ENCODE measurements at places on chromosomes 6 and 20.

GRCh38 chr20:33568868-33569801 lies 79.2 kb downstream of the CBFA2T2 start:
- no peak for DNase-seq

DNA sequence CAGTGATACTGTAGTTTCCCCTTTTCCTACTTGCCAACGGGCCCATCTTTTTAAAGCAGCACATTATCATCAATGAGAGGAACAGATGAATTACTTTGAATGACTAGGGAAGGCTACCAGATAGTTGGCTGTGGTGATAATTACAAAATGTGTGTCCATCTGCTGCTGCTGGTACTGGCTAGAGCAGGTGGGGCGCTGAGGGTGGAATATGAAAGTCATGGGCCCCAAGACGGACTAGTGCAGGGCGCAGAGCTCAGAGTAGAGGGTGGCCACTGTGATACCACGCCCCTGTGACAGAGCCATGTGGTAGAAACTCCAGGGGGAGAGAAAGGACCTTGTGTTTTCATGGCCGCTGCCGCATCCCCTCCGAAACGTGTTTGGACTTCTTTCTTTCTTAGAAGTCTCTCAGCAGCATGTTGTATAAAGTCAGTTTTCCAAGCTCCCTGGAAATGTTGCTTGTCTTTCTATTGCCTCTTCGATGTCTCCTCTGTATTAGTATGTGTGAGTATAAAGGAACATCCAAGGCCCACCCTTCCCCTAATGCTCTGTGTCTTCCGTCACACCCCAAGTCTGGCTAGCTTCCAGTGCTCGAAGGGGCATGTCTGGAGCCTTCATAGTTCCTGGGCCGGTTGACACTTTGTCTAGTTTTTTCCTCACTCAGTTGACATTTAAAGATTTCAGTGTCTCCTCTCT lies 88.1 kb downstream of the PPP1R14C start:
- DNase-seq, result no peak

- no peak for DNase-seq
Observed at GRCh38 chr20:35467339-35468224, 12.2 kb downstream of the CEP250 start.

GRCh38 chr6:168695701-168696100 lies 254.7 kb downstream of the SMOC2 start:
- no peak for DNase-seq

DNA sequence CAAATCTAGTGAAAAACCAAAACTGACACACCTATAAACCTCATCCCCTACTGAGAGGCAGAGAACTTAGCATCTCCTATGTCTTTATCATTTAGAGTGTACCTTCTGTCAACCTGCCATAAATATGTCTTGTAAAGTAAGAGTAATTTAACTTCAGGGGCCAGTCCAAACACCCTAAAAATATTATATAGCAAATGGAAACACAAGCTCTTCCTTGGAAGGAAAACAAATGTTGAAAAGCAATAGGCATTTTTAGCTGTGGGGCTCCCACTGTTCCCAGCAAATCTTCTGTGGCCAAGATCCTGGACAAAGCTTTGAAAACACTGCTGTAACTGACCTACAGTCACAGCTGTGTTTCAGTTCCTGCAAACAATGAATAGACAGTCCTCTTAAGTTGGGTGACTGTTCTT lies 140.0 kb upstream of the RNF217 start:
- DNase-seq, result no peak

Data from activated effector memory CD4-positive, alpha-beta T cell treated with anti-CD3 and anti-CD28 coated beads, Interleukin-2, amount 50 U/mL, for 16 hours (primary cell).